ENCODE measurements at places on chromosomes 3 and 15. TPM values are rescaled to one million over a fixed set of nuclear protein-coding genes. Genes with fewer than 3 reads are reported as not detected.

SCAANT1 gene
- not detected for total RNA-seq

DNA sequence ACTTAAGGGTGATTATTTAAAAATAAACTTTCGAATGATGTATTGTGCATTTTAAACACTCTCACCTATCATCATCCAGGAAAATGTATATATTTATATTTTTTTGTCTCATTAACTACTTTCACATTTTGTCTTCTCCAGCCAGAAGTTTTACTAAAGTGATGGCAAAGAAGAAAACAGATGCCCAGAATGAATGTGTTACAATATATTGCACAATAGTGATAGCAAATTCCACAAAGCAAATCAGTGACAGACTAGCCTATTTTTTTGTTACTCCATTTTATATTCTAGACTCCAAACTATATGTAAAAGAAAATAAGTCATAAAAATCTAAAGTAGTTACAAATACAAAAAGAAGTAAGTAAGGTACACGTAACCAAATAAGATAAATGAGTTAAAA is 414.7 kb downstream of the EPHA3 start:
- no peak for DNase-seq

DNA sequence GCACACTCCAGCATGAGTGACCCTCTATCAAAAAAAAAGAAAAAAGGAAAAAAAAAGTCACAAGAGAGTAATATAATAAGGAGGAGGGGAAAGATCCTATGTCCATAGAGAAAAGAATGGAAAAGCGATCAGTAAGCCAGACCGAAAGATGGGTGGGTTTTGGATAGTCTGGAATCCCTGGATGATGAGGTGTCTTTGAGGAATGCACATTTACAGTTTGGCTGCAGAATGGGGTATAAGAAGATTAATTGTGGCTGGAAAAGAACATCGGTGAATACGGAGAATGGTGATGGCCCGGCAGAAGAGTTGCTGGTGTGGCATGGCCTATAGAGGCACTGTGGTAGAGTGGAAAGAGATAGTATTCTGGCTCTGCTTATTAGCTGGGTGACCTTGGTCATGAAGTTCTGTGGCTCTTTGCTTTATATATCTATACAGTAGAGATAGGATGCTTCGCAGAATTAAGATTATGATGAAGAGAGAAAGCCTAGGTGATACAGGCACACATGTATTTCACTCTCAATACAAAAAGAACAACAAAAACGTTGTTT is 187.9 kb downstream of the AKAP13 start:
- DNase-seq, result no peak

GRCh38 chr3:35777065-35777464 is 137.7 kb downstream of the ARPP21 start:
- no peak for DNase-seq

PEAK1 gene
- 12.7 TPM for total RNA-seq

Measured in Daoy (cell line).